ENCODE measurements at places on chromosomes 2 and 18. TPM values are rescaled to one million over a fixed set of nuclear protein-coding genes. Genes with fewer than 3 reads are reported as not detected.

GRCh38 chr2:19580830-19581229 lies 222.4 kb upstream of the OSR1 start:
- DNase-seq: peak; percentile 4

DNA sequence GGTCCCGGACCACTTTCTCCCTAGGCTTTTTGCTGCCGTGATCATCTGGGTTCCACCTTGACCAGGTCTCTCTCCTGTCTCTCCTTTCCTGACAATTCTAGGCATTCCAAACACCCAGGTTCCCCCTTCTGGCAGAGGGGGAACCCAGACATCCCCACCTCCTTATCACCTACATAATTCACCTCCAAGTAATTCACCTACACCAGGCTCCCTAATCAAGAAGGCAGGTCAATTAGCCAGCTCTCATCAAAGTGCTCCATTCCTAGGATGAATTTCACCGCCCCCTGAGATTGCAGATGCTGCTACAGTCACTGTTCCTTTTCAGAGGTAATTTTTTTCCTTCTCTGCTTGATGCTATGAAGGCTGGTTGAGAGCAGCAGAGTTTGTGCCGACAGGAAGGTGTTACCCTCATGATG lies 42.3 kb upstream of the ATG16L1 start:
- no peak for DNase-seq

- no peak for DNase-seq
Observed at GRCh38 chr2:95010126-95010525, 15.4 kb upstream of the MAL start.

GRCh38 chr2:45368792-45369191 lies 242.3 kb downstream of the SRBD1 start:
- no peak for DNase-seq

DNA sequence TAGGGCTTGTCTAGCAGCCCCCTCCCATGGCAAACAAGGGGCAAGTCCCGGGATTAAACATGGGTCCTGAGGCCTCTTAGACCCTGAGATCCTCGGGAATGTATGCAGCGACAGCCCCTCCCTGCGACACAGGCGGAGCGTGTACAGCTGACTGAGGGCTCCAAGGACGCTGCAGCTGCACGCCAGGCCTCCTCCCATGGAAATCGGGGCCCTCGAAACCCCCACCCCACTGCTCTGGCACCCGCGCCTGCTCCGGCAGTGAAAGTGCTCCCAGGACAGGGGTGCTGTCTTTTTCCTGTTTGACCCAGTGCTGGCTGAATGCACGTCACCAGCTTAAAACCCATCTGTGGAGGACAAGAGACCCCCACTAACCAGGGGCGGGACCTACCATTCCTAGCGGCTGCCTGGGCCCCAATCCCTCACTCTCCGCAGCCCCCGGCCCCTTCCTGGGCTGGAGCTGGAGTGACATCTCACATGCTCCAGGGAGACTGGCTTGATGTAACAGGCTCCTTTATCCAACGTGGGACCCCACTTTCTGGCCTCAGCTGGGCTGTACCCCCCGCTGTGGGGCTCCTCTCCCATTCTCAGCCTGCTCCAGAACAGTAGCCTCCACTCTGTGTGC lies 247.7 kb downstream of the TWIST2 start:
- no peak for DNase-seq

DNA sequence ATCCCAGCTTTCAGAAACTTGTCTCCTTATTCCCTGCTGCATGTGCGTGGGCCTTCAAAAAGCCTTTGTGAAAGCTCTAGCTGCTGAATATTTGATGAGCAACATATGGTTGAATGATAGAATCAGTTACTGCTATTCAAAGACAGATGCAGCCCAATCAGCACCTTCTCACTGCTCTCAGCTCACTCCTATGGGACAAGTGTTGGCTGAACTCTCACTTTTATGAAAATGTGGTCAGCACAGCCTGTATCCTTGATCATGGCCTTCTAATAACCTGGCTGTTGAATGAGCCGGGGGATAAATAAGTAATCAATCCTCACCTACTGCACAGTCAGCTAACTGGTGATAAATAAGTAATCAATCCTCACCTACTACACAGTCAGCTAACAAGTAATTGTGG lies 103.2 kb downstream of the PIEZO2 start:
- no peak for DNase-seq

DNA sequence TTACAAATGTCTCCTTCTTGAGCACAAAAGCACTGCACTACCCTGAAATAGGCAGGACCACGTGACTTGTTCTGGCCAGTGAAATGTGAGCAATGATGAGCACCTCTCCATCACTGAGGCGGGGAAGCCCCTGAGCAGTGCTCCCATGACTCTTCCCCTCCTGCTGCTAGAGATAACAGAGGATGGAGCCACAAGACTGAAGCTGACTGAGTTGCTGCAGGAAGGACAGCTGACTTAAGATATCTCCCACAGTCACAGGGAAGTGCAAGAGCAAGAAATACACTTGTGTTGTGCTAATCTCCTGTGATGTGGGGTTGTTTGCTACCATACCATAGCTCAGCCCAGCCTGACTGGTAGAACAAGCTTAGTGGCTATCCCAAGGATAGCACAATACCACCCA lies 38.7 kb downstream of the STK39 start:
- no peak for DNase-seq

DNA sequence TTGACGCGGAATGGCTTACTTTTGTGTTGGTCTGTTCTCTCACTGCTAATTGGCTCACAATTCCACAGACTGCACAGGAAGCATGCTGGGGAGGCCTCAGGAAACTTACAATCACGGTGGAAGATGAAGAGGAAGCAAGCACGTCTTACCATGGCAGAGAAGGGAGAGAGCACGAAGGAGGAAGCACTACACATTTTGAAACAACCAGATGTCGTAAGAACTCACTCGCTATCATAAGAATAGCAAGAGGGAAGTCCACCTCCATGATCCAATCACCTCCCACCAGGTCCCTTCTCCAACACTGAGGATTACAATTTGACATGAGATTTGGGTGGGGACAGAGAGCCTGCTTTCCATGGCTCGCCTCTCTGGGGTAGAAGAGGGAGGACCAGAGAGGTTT lies 106.2 kb downstream of the KCNF1 start:
- no peak for DNase-seq

DNA sequence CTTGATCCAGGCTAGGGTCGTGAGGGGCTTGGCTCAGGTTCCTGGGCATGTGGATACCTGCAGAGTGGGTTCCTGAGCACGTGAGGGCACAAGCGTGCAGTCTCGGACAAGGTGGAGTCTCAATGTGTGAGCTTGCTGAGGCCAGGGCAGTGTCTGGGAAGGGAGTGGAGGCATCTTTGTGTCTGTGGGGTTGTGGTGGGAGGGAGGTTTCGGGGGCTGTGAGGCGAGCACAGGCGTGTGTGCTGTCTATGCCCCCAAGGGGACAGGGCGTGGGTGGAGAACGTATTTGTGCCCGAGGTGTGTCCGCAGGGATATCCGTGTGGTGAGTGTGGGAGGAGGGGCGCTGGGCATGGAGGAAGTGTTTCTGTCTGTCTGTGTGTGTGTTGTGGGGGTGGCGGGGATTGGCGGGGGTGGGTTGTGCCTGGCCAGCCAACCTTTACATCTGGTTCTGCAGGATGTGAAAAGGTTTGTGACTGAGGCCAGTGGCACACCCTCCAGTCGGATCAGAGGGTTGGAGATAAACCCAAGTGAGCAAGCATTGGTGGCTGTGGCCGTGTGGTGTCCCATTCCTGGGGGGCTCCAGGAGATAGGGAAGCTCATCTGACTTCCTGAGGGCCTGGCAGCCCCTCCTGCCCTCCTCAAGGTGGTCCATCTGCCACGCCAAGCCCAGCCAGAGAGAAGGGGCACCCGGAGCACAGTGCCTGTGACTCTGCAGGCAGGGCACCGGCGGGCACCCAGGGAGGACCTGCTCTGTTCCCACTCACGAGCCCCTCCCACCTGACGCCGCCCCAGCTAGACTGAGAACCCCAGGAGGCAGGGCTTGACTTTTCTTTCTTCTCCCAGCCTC lies 57.1 kb downstream of the ZFP36L2 start:
- no peak for DNase-seq

DNA sequence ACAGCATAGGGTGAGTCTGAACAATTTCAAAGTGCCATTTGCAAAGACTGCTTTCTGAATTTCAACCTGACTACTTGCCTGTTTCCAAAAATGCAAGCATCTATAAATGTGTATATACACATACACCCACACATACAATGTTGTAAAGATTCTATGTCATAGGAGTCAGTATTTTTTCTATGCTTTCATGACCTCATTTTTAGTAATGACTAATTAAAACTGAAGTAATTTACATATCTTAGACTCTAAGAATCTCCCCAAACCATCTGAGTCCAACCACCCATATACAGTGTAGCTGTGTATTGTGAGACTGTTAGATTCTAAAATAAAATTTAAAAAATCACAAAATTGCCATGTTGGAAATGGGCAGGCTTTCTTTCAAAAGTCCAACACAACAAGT lies 162.0 kb upstream of the STK17B start:
- no peak for DNase-seq

- no peak for DNase-seq
Observed at GRCh38 chr2:238021327-238021726, 39.5 kb upstream of the SCLY start.

- DNase-seq: no peak
Observed at GRCh38 chr18:37225279-37225678, 340.3 kb downstream of the CELF4 start.

The AMER3 gene
- 0.79 TPM for total RNA-seq

The CYP1B1 gene
- total RNA-seq: 1.8 TPM

The RAD51AP2 gene
- not detected for total RNA-seq

The DTYMK gene
- total RNA-seq: 68.4 TPM

The BCL11A gene
- total RNA-seq: 0.21 TPM

The GALR1 gene
- not detected for total RNA-seq

The RNF138 gene
- total RNA-seq: 24.3 TPM

The TRIB2 gene
- total RNA-seq: 2.9 TPM

The RNF103 gene
- 21.8 TPM for total RNA-seq

The ARHGEF4 gene
- total RNA-seq: 2.8 TPM

The IL1B gene
- total RNA-seq: not detected
